Activated CD4-positive, alpha-beta T cell treated with anti-CD3 and anti-CD28 coated beads, Interleukin-2, amount 10 ng/mL, durations not matched to agents 7 days and 5 days (primary cell): ENCODE measurements at places on chromosomes 2 and 18.

GRCh38 chr2:185219981-185220380 lies 518.6 kb upstream of the FSIP2 start:
- no peak overlapping the region for H3K27ac ChIP-seq
- no peaks in the 10 kb centered on the region for H3K36me3 ChIP-seq
- no peak overlapping the region for H3K4me3 ChIP-seq
- no peak for DNase-seq

DNA sequence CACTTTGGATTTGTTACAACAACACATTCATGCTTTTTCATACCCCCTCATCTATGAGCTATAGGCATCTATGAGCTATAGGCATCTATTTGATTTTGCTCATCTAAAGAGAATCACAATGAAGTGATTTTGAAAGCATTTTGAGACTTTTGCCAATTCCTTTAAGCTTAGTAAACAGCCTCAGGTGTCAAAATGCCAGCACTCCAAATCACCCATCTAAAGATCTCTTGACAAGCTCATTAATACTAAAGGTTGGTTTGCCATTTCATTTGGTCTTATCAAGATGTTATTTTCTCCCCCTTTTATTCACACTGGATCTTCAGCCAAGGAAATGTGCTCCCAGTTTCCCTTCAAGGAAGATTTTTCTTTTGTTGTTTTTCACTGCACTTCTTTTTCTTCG lies 110.7 kb upstream of the TLK1 start:
- H3K4me3 ChIP-seq: no peak overlapping the region
- no peaks in the 10 kb centered on the region for H3K27me3 ChIP-seq
- DNase-seq: no peak
- H3K4me1 ChIP-seq: no peaks in the 10 kb centered on the region
- H3K27ac ChIP-seq: no peak overlapping the region

GRCh38 chr2:79640001-79640400 lies 127.2 kb downstream of the CTNNA2 start:
- H3K4me3 ChIP-seq: no peak overlapping the region
- no peaks in the 10 kb centered on the region for H3K36me3 ChIP-seq
- no peaks in the 10 kb centered on the region for H3K27me3 ChIP-seq
- DNase-seq: no peak
- H3K4me1 ChIP-seq: no peaks in the 10 kb centered on the region

- H3K27me3 ChIP-seq: peaks cover 7% of the 10 kb centered on the region
- peak; percentile 68 for DNase-seq
- no peak overlapping the region for H3K27ac ChIP-seq
- H3K36me3 ChIP-seq: no peaks in the 10 kb centered on the region
These were observed 121.1 kb downstream of the LAMA3 start for GRCh38 chr18:23810396-23810795.

- H3K4me1 ChIP-seq: peaks cover 95% of the 10 kb centered on the region
- no peaks in the 10 kb centered on the region for H3K27me3 ChIP-seq
- H3K36me3 ChIP-seq: peaks cover 4% of the 10 kb centered on the region
These were observed 20.4 kb downstream of the FAM178B start for GRCh38 chr2:96965781-96966514.

GRCh38 chr18:76351961-76352581 lies 143.0 kb downstream of the ZNF516 start:
- peaks cover 3% of the 10 kb centered on the region for H3K36me3 ChIP-seq
- no peak for DNase-seq
- peaks cover 6% of the 10 kb centered on the region for H3K4me1 ChIP-seq
- no peak overlapping the region for H3K27ac ChIP-seq
